ENCODE measurements at places on chromosomes 3 and 15.

DNA sequence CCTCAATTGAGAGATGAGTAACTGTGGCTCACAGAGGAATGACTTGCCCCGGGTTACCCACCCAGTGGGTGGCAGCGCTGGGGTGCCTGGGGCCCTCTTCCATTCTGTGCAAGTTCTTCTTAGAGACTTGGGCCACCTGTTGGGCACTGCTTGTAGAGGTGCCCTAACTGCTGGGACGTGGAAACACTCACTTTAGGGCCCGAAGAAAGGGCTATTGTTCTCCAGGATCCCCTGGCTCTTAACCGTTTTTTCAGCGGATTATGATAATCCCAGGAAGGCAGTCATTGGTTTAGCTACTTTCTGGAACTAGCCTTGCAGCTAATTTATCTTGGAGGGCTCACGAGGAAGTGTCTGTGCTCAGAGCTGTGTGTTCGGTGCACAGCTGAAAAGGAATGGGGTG, 66.0 kb upstream of the GCNT3 start:
- DNase-seq, result no peak

DNA sequence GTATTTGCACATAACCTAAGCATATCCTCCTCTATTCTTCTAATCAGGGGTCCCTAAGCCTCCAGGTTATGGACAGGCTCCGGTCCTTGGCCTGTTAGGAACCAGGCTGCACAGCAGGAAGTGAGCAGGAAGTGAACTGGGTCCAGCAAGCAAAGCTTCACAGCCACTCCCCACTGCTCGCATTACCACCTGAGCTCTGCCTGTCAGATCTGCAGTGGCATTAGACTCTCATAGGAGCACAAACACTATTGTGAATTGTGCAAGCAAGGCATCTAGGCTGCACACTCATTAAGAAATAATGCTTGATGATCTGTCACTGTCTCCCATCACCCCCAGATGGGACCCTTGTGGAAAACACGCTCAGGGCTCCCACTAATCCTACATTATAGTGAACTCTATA, 9.8 kb downstream of the MSL2 start:
- DNase-seq, result no peak

DNA sequence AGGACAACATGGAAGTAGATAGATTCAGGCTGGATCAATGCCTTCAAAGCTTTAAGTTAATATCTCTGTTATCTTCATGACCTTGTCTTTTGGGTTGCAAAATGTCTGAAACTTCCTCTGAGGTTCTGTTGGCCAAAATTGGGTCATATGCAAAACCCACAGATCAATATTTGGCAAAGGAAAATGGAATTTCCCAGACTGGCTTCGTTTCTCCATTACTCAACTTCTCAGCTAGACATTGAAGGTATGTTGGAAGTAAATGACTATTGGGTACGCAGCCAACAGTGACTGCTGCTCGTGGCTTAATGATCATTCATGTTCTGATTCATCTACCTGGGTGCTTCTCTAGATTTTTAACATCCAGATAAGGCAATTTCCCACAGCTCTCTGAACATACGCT, 675.4 kb upstream of the SGO1 start:
- no peak for DNase-seq

DNA sequence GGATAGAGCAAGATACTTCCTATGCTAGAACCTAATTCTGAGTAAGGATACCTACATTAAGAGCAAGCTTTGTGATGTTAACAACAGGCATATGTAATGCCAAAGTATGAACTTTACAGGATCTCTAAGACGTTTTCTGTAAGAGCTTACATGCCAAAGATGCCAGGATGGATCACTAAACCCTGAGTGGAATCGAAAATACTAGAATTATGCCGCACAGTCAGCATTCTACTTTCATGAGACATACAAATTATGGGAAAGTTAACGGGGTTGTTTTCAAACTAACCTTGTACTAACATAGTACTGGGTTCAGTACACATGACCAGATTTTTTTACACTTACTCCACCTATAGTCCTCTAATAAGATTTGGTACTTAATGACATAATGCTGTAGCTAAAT, 55.1 kb downstream of the AAGAB start:
- DNase-seq, result no peak

- DNase-seq, result no peak
Observed at GRCh38 chr15:88066636-88067330, 189.8 kb downstream of the NTRK3 start.

GRCh38 chr15:68589783-68590710, 11.3 kb downstream of the CORO2B start:
- no peak for DNase-seq

- DNase-seq, result peak; percentile 55
Observed at GRCh38 chr15:74027688-74028087, 33.2 kb downstream of the PML start.

DNA sequence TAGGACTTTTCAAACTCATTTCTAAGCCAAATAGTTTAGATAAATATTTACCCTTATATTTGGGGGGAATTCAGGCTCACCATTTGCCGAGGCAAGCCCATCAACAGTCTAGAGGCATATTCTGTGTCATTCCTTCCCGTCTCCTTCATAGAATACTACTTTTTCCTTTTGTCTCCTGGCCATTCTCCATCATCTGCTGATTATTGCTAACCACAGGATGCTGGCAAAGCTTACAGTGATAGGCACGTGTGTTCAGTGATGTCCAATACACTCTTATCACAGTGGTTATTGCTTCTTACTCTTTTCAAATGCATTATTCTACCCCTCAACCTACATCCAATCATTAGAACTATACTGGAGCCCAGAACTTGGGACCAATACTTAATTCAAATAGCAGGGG, 130.6 kb upstream of the ZBED2 start:
- no peak for DNase-seq

- no peak for DNase-seq
Observed at GRCh38 chr3:129793942-129794310, 99.6 kb downstream of the TMCC1 start.

DNA sequence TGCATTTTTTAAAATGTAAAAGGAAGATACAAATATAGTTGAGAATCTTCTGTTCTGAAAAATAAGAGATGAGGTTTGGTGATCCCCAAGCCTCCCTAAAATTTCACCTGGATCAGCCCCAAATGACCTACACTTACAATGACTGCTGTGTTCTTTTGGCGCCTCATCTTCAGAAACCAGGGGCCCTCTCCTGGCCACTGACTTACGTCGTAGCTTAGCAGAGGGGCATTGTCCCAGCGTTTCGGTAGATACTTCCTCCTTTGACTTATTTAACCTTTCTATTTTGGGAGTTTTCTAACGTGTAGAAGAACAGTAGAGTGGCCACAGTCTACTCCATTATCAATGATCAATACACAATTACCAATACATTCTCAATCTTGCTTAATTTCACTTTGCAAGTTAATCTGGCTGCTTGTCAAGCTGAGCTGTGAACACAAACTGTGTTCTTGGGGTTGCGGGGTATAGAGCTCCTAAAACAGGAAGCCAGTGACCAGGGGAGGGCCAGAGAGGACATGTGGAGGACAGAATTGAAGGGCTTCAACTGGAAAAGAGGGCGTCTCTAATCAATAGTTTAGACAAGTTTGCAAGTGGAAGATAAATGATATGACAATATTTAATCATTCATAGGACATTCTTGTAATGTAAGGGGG, 419.5 kb downstream of the LPP start:
- no peak for DNase-seq
